ENCODE measurements at places on chromosomes 2 and 18.
A peak's percentile ranks its signal among the peaks of the same experiment; 100 is the strongest.

DNA sequence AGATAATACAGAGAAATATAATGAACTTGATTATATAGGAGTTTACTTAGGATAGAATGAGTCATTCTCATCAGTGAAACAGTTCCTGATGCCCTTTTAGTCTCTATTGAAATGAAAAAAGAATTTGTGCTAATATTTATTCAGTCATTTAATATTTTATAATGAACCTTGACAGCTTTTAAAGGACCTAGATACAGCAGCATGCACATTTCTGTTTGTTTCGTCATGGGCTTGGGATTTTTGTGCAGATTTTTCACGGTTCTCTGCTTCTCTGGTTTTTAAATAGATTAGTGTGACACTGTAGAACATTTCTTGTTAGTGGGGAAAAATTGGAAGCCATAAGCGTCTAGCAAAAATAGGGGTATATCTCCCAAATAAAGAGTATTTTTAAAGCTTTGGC lies 60.7 kb downstream of the NABP1 start:
- no peaks in the 10 kb centered on the region for H3K4me1 ChIP-seq
- H3K36me3 ChIP-seq, result no peaks in the 10 kb centered on the region
- H3K27ac ChIP-seq, result no peak overlapping the region
- H3K27me3 ChIP-seq, result no peaks in the 10 kb centered on the region

GRCh38 chr2:227816507-227817294 lies 3.1 kb downstream of the CCL20 start:
- no peak overlapping the region for H3K4me3 ChIP-seq
- no peak overlapping the region for H3K27ac ChIP-seq
- no peak for DNase-seq
- peaks cover 21% of the 10 kb centered on the region for H3K4me1 ChIP-seq
- no peaks in the 10 kb centered on the region for H3K27me3 ChIP-seq
- no peaks in the 10 kb centered on the region for H3K36me3 ChIP-seq

DNA sequence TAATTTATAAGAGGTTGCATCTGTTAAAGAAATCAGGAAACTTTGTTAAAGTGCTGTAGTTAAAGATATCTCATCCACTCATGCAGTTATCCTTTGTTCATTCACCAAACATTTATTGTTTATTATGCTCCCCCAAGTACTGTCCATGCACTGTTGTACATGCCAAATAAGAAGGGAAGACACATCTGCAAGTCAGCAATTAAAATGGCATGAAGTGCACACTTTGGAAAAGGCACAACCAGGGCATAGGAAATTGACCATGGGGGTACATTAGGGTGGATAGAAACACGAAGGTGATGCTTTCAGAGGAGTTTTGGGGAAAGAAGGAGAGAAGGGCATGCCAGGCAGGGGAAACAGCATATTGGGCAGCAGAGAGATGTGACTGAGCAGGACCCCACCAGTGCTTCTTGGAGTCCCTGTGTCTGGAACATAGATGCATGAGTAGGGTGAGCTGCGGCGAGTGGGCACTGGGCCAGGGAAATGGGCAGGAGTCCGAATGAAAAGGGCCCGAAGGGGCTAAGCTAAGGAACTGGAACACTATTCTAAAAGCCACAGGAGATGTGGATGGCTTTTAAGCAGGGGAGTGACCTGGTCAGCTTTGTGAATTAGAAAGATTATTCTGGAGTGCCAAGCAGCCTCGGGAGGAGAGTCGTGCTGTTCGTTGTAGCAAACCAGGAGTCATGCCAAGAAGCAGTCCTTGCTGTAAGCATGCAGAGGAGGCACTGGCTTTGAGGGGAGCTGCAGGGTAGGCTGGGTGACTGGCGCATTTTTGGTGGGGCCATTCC lies 316.3 kb downstream of the AGPS start:
- H3K4me3 ChIP-seq, result no peak overlapping the region
- H3K27me3 ChIP-seq, result peaks cover 2% of the 10 kb centered on the region
- no peaks in the 10 kb centered on the region for H3K4me1 ChIP-seq
- H3K36me3 ChIP-seq, result no peaks in the 10 kb centered on the region

GRCh38 chr2:80548469-80548868 lies 243.9 kb upstream of the LRRTM1 start:
- no peak for DNase-seq
- H3K27me3 ChIP-seq, result no peaks in the 10 kb centered on the region
- no peaks in the 10 kb centered on the region for H3K36me3 ChIP-seq
- H3K4me3 ChIP-seq, result no peak overlapping the region

- DNase-seq, result no peak
- no peaks in the 10 kb centered on the region for H3K4me1 ChIP-seq
- no peaks in the 10 kb centered on the region for H3K36me3 ChIP-seq
- no peak overlapping the region for H3K27ac ChIP-seq
Measured at GRCh38 chr18:27136208-27136535, 48.9 kb downstream of the CHST9 start.

DNA sequence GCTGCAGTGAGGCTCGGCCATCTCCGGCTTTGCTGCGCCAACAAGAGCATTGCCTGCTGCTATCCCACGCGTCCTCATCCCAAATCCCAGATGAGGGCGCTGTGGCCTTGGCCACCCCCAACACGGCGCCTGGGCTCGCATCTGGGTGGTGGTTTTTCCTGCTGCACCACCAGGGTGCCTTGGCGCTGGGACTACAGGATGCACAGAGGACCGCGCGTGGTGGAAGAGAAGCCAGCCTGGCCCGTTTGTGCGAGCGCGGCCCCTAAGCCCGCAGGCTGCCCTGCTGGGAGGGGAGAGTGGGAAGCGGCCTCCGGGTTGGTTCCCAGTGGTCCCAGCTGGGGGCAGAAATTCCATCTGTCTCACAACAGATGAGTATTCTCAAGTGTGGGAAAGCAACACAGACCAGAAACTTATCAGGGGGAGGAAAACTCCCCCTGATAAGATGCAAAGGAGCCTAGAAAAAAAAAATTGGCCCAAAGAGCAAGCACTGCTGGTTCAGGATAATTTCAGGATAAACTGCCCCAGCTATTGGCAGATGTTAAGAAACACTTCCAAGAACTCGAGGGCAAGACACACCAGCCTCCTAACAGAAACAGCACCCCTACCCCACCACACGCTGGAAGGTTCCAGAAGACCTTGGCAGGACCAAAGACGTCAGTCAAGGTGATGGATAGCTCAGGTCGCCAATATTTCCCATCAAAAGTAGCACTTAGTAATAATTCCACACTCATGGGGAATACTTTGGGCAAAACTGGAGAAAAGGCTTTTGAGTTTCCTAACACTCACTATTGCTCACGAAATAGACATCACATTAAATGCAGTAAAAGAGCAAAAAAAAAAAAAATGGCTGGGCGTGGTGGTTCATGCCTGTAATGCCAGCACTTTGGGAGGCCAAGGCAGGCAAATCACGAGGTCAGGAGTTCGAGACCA lies 152.1 kb downstream of the PXDN start:
- DNase-seq, result no peak
- peaks cover 62% of the 10 kb centered on the region for H3K4me1 ChIP-seq
- H3K36me3 ChIP-seq, result no peaks in the 10 kb centered on the region
- H3K27me3 ChIP-seq, result no peaks in the 10 kb centered on the region
- no peak overlapping the region for H3K4me3 ChIP-seq

DNA sequence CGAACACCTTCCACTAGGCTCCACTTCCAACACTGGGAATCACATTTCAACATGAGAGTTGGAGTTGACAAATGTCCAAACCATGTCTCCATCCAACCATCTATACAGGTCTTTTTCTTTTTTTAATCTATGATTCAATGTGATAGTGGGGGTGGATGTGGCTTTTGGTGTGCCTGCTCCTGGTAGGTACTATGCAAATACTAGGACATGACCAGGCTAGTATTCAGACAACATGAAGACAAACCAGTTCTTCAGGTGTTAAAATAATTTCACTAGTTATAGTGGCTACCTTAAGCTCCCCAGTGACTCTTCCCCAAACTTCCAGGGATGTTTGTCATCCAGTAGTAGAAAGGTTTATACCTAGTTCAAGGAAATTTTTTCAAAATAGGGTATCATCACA lies 387.5 kb downstream of the CDH2 start:
- no peaks in the 10 kb centered on the region for H3K4me1 ChIP-seq
- no peaks in the 10 kb centered on the region for H3K36me3 ChIP-seq
- H3K27me3 ChIP-seq, result no peaks in the 10 kb centered on the region
- DNase-seq, result no peak

DNA sequence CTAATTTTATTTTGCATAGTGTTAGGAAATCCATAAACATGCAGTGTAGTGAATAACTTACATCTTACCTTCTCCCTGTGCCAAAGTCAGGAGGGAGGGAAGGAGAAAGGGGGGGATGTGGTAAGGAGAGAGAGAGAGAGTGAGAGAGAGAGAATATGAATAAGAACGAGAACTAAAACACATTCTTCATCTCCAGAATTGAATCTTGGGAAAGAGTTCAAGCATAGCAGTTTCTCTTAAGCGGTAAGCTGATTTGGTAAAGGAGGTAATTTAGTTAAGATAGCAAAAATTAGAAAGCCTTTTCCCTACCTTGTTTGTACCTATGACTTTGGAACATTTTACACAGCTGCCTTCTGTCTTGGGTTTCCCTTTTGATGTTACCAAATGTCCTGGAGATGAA lies 15.7 kb downstream of the ERMN start:
- no peak overlapping the region for H3K27ac ChIP-seq
- no peaks in the 10 kb centered on the region for H3K27me3 ChIP-seq
- DNase-seq, result no peak
- H3K36me3 ChIP-seq, result no peaks in the 10 kb centered on the region

GRCh38 chr2:187644486-187644885 lies 90.3 kb upstream of the TFPI start:
- no peak for DNase-seq
- no peak overlapping the region for H3K4me3 ChIP-seq
- H3K27me3 ChIP-seq, result no peaks in the 10 kb centered on the region
- H3K36me3 ChIP-seq, result no peaks in the 10 kb centered on the region
- H3K27ac ChIP-seq, result no peak overlapping the region
- H3K4me1 ChIP-seq, result no peaks in the 10 kb centered on the region

- H3K4me3 ChIP-seq, result no peak overlapping the region
- H3K4me1 ChIP-seq, result no peaks in the 10 kb centered on the region
- H3K27ac ChIP-seq, result no peak overlapping the region
- H3K27me3 ChIP-seq, result no peaks in the 10 kb centered on the region
Measured at GRCh38 chr2:211329882-211330281, 773.5 kb downstream of the CPS1 start.

DNA sequence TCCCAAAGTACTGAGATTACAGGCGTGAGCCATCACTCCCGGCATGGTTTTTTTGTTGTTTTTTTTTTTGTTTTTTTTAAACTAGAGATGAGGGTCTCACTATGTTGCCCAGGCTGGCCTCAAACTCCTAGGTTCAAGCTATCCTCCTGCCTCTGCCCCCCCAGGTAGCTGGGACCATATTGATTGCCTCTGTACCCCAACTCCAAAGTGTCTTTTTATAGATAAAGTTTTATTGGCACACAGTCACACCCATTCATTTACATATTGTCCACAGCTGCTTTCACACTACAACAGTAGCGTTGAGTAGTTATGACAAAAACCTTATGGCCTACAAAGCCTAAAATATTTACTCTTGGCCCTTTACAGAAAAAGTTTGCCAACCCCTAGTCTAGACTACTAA lies 45.2 kb upstream of the SP5 start:
- H3K27ac ChIP-seq, result no peak overlapping the region
- H3K27me3 ChIP-seq, result no peaks in the 10 kb centered on the region
- no peak for DNase-seq
- no peak overlapping the region for H3K4me3 ChIP-seq
- H3K36me3 ChIP-seq, result no peaks in the 10 kb centered on the region
- no peaks in the 10 kb centered on the region for H3K4me1 ChIP-seq

- peak overlapping the region; percentile 88 for H3K4me3 ChIP-seq
- H3K27me3 ChIP-seq, result no peaks in the 10 kb centered on the region
- H3K27ac ChIP-seq, result peak overlapping the region; percentile 91
Measured at GRCh38 chr2:150484461-150485021, 2.9 kb downstream of the RND3 start.

GRCh38 chr2:54384301-54385203 lies 71.6 kb upstream of the SPTBN1 start:
- no peaks in the 10 kb centered on the region for H3K36me3 ChIP-seq
- no peaks in the 10 kb centered on the region for H3K27me3 ChIP-seq
- peaks cover 18% of the 10 kb centered on the region for H3K4me1 ChIP-seq
- no peak overlapping the region for H3K27ac ChIP-seq

DNA sequence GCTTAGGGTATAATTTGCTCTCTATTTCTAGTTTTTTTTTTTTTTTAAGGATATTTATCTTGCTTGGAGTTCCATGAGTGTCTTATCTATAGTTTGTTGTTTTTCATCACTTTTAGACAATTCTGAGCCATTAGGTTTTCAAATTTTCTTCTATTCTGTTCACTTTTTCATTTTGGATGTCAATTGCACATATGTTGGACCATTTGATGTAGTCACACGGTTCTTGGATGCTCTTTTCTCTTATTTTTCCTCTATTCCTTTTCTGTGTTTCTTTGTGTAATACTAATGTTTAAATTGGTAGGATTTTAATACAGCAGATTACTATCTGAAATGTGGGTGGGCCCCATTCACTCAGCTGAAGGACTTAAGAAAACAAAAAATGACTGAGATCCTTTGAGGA lies 292.6 kb downstream of the CALCRL start:
- H3K36me3 ChIP-seq, result no peaks in the 10 kb centered on the region
- no peak overlapping the region for H3K27ac ChIP-seq
- no peak overlapping the region for H3K4me3 ChIP-seq
- H3K4me1 ChIP-seq, result no peaks in the 10 kb centered on the region
- DNase-seq, result no peak
- no peaks in the 10 kb centered on the region for H3K27me3 ChIP-seq

DNA sequence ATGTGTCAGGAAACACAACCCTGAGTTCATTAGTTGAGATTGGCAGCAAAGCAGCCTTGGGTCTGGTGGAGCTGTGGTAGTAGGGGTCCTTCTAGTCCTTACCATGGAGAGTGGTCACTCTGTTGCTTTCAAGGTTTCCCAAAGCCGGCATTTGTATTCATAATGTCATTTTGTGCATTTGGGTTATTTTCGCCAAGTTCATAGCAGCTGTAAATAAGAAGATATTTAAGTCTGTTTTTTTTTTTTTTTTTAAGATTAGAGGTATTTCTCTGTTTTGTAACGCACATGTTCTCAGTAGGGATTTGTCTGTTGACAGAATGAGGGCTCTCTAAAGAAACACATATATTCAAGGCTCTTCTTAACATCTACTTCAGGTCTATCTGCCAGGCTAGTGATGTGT lies 114.1 kb downstream of the PRPF40A start:
- no peak overlapping the region for H3K27ac ChIP-seq
- no peaks in the 10 kb centered on the region for H3K4me1 ChIP-seq
- H3K4me3 ChIP-seq, result no peak overlapping the region

- peaks cover 29% of the 10 kb centered on the region for H3K4me1 ChIP-seq
- no peaks in the 10 kb centered on the region for H3K36me3 ChIP-seq
- DNase-seq, result no peak
- no peak overlapping the region for H3K27ac ChIP-seq
Measured at GRCh38 chr2:62743506-62743905, 38.0 kb downstream of the EHBP1 start.

GRCh38 chr2:200428961-200429665 lies 80.8 kb downstream of the KCTD18 start:
- DNase-seq, result no peak
- no peaks in the 10 kb centered on the region for H3K4me1 ChIP-seq
- H3K36me3 ChIP-seq, result peaks cover 37% of the 10 kb centered on the region
- H3K27ac ChIP-seq, result no peak overlapping the region

- DNase-seq, result no peak
- no peak overlapping the region for H3K4me3 ChIP-seq
- peaks cover 8% of the 10 kb centered on the region for H3K4me1 ChIP-seq
Measured at GRCh38 chr18:11309172-11309571, 159.8 kb upstream of the PIEZO2 start.

All from SJSA1 (cell line).